ENCODE measurements at places on chromosomes 1 and 21.

DNA sequence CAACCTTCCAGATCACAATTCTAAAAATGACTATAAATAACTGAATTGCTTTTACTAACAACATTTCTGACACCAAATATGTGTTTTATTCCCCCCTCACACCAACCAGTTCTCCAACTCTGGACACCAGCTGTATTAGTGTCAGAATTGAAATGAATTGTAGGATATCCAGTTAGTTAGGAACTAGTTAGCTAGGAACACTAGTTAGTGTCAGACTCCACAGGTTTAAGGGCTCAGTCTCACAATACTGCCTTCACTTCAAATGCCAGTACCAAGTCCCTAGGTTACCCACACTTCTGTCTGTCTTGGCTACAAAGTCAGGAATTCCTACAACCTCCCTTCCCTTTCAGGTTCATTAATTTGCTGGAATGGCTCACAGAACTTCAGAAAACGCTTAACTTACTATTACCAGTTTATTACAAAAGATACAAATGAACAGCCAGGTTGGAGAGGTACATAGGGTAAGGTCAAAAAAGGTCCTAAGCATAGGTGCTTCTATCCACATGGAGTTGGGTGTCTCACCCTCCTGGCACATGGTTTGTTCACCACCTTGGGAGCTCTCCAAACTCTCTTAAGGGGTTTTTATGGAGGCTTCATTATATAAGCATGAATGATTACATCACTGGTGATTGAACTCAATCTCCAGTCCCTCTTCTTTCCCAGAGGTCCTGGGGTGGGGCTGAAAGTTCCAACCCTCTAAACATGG, 4.2 kb downstream of the STXBP3 start:
- no peak for DNase-seq

DNA sequence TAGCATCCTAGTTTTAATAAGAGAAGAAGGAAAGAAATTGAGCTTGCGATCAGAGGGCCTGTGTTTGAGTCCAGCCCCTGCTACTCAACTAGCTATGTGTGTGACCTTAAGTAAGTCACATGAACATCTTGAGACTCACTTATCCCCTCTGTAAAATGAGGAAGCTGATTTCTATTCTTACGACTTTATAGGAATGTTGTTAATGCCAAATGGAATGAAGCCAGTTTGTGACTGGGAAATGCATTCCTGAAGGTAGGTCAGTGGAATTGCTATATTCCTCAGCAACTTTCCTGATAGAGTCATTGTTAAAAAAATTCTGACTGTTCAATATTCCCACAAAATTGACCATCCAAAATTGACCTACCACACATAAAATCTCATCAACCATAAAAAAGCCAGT, 14.9 kb downstream of the FASLG start:
- no peak for DNase-seq

- no peak for DNase-seq
Observed at GRCh38 chr1:150387200-150387599, 23.3 kb downstream of the RPRD2 start.

DNA sequence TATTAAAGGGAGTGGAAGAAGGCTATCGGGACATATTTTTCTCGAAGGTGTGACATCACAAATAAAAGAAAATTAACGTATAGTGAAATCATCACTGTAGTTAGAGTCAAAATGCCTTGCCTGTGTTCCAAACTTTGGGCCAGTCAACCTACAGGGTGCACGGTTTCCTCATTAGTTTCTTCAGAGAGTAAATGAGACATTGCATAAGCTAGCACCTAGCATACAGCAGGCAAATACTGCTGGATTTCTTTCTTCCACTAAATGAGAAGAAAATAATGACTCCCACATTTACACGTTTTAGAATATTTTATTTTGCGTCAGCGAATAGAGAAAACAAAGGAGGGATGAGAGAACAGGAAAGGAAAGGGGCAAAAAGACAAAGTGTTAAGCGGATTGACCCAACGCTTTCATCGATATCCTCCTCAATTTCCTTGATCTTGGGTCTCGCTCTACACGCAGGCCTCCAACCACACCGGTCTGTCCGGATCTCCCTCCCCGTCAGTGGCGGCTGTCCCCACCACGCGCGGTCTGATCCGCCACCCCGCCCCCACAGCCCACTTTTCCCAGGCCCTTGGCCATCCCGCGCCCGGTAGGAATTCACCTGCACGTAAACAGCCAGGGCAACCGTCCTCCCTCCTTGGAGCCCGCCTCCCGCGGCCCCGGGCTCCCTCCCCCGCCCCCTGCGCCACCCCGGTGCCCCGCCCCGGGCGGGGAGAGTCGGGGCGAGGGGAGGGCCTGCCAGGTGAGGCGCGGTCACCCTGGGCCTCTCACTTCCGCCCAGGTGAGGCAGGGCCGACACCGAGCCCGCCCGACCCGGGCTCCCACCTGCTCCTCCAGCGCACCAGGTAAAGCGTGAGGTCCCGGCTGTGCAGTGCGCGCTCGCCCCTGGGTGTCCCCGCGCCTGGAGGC, at the start of gene PATJ:
TSS of gene PATJ (plus strand) at position 770 of the 909 bp plus-strand sequence. CDS start 20,413 bp downstream, outside the sequence.
- DNase-seq, result peak; percentile 48

DNA sequence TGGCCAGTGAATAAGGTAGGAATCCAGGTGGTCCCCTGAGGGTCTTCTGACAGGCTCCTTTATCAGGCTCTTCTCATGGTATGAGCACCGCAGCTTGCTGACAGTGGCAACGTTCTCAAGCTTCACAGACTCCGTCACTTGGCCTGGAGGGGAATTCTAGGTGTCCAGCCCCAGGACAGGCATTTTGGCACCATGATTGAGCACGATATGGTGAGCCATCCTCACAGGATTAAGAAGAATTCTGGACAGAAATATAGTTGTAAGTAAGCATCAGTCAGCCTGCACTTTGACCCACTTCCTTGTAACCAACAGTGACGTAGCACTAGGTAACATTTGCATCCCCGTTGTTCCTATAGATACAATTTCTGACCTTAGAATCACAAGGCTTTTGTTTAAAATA, 30.5 kb upstream of the KIF26B start:
- no peak for DNase-seq

- no peak for DNase-seq
Observed at GRCh38 chr1:229410692-229411433, 23.0 kb downstream of the ACTA1 start.

GRCh38 chr1:205588636-205589035, 43.2 kb downstream of the ELK4 start:
- peak; percentile 26 for DNase-seq

GRCh38 chr1:46822248-46822826, 23.5 kb downstream of the CYP4B1 start:
- DNase-seq, result no peak

GRCh38 chr1:51736702-51737101, 119.8 kb downstream of the OSBPL9 start:
- DNase-seq, result no peak

GRCh38 chr1:91734761-91735160, 151.2 kb downstream of the TGFBR3 start:
- no peak for DNase-seq

DNA sequence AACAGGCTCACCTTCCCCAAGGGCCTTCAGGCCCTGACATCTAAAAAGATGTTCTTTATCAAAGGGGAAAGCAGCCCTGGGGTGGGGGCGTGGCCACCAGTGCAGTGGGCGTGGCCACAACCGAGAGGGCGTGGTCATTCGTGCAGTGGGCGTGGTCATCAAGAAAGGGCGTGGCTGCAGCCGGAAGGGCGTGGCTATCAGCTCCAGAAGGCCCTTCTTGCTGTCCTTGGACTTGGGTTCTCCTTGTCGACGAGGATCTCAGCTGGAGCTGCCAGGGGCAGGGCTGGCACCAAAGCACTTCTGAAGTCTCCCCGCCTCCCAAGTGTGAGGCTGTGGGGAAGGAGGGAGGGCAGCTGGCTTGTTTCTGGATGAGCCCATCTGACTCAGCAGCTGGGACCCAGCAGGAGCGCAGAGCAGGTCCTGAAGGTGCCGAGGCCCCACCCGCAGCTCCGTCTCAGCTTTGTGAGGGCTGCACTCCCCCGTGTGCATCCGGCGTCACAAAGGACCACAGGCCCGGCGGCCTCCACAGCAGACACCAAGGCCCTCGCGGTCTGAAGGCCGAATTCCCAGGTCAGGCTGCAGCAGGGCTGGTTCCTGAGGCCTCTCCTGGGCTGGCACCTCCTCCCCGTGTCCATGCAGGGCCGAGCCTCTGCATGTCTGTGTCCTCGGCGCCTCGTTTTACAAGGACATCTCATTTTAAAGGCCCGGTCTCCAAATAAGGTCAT, 12.8 kb downstream of the PDE9A start:
- DNase-seq, result peak; percentile 41

DNA sequence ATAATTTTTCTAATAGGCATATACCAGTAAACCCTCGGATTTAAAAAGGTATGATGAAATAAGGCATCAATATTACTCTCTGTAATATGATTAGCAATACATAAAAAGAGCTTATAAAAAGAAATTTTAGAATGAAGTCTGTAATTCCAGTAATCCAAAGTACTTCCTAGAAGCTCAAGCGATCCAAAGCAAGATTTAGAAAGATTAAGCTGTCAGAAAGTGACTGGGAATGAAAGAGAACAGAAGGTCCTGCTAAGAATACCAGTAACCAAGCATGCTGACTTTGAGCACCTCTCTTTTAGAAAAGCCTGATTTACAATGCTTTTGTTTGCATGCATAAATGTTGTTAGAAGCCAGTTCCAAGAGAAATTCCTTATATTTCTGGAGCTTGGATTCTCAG, 125.1 kb downstream of the GIPC2 start:
- DNase-seq, result no peak

DNA sequence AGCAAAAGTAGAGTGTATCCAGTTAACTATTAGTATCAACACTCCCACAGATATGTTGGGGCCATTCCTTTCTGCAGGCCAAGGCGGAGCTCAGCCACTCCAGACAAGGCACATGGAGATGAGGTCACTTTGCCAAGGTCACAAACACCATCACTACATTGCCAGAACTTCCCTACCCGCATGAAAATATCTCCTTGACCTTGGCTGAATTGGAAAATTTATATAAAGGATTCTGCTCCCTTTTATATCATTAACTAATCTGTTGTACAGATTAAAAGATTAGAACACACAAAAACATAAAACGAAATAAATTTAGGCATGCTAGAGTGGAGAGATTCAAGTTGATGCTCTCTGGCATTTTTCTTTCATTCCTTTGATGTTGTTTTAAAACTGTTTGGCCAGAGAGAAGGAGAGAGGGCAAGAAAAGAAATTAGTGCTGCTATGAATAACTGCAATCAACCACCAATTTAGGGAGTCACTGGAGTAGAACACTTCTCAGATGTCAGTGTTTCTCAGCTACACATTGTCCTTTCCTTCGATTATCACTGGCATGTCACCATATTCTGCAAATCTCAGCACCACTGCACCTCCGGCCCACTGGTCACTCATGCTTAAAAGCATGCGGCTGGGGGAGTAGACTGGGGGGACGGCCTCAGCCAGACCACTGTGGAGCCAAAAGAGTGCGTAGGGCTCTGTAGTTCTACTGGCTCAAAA, 78.7 kb upstream of the ATP1B1 start:
- DNase-seq, result no peak

DNA sequence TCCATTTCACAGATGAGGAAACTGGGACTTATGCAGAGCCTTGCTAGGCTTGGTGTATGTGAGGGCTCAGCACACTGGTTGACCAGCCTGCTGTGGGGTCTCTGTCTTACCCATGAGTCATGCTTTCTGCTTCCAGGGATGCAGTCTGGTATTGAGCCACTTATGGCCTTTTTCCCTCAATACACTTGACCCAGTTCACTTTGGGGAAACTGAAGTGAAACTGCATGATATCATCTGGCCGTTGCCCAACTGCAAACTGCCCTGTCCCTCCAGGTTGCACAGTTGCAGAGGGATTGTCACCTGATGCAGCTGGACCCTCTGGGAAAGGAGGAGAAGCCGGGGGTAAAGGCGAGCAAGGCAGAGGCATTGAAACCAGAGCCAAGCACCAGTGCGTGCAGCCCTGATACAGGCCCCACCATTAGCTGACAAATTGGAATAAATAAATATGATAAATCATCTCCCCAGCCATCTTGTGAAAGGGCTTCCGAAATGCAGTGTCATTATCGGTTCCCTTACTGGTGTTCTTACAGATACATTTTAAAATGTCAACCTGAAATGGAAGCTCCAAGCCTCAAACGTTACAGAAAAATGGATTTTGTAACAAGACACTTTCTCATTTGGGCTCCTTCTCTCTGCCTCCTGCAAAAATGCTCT, 39.3 kb upstream of the DUSP10 start:
- no peak for DNase-seq

DNA sequence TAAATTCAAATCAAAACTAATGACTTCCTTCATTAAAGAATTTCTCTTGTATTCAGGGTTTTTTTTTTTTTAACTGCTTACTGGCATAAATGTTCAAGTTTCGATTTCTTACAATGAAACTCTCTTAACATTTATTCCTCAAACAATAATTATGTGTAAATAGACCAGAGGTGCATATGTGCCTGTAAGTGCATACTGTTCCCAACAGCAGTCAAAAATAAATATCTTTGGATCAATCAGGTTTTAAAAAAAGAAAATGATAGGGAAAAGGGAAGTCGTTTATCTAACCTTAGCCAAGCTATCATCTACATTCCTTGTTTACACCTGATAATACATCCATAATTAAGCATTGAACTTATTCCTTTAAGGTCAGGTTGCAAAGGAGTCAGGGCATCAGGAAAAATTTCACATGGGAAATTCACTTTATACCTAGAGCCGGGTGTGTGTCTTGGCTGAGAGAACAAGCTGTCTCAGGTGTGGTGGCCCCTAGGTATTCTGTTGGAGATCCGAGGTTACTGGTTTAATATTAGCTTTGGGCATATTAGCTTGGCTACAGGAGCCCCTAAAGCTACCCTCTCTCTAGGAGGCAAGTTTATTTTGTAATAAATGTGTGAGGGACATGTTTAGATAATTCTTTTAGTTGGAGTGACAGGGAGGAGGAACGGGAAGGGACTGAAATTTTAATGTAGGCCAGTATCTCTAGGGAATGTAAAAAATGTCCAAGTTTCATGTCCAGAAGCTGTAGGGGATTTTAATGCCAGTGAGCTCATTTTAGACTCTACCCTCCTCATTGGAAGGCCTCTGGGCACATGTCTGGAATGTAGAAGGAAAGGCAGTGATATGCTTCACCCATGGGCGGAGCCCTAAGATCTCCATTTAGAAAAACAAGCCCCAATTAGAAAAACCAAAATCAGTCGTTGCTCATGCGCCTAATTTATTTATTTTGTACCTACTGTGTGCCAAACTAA, 327.9 kb upstream of the PROX1 start:
- DNase-seq, result no peak

DNA sequence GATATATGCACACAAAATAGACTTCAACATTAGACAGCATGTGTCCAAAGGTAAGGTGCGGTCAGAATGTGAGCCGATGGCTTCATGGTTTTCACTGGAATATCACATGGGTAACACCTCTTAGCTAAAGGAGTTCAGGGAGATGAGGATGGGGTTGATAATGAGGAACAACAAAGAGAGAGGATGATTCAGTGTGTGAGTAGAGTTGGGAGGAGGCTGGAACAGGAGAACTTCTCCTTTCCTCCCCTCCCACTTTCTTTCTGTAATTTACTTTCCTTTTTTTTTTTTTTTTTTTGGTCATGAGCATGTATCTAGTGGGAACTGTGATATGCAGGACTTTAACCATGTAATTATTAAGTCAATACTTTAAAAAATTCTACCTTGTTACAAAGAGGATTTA, 99.4 kb downstream of the FASLG start:
- no peak for DNase-seq

- peak; percentile 33 for DNase-seq
Observed at GRCh38 chr21:37367703-37368540, 1.3 kb downstream of the DYRK1A start.

- DNase-seq, result peak; percentile 12
Observed at GRCh38 chr1:201376464-201377374, 761 bp downstream of the TNNT2 start.

GRCh38 chr1:219340796-219341195, 167.1 kb downstream of the LYPLAL1 start:
- no peak for DNase-seq

GRCh38 chr1:80994934-80995333, 805.8 kb upstream of the ADGRL2 start:
- no peak for DNase-seq

All from stimulated activated CD4-positive, alpha-beta T cell treated with anti-CD3 and anti-CD28 coated beads, Interleukin-1b, Interleukin-23, amount 100 ng/mL, for 48 hours (primary cell).